Cerebellar cortex (tissue), 1 donor: ENCODE measurements at places on chromosomes 7 and 10.

- DNase-seq: no peak
These were observed 46.6 kb upstream of the ARHGAP12 start for GRCh38 chr10:31975157-31975765.

DNA sequence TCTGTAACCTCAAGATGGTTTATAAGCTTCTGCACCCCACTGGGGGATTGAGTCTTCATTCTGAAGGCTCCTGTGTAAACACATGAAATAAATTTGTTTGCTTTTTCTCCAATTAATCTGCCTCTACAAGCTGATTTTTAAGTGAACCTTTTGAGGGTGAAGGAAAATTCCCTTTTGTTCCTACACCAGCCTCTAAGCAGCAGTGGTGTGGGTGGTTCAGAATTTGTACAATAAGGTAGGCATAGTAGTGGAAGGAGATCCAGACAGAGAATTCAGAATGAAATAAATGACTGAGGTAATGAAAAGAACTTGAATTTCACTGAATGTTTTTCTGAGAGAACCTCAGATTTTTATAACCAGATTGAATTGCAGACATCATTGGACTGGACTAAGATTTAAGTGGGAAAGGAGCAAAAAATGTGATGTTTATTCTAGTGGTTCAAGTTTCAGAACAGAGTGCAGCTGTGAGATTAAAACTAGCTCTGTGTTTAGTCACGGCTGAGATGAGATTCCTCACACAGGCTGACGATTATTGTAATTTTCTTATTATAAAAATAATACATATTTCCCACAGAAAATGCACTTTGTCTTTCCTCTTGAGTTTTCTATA, 1162.2 kb downstream of the TYW1 start:
- no peak for DNase-seq

DNA sequence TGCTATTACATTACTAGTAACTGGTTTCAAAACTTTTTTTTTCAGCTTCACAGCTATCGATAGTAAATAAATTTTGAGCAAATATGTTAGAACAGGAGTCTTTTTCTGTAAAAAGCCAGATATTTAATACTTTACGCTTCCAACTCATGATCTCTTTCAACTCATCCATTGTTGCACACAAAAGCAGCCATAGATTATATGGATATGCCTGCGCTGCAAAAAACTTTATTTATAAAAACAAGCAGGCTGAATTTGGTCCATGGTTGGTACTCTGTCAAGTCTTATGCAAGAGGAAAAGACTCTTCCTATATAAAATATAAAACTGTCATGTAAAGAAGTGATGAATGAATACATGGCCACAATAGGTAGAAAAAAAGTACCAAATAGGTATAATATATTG, 31.1 kb downstream of the WASL start:
- DNase-seq: no peak

GRCh38 chr7:9240001-9240400, 806.6 kb downstream of the NXPH1 start:
- no peak for DNase-seq

GRCh38 chr7:96695581-96695980, 14.1 kb downstream of the SEM1 start:
- DNase-seq: peak; percentile 79

DNA sequence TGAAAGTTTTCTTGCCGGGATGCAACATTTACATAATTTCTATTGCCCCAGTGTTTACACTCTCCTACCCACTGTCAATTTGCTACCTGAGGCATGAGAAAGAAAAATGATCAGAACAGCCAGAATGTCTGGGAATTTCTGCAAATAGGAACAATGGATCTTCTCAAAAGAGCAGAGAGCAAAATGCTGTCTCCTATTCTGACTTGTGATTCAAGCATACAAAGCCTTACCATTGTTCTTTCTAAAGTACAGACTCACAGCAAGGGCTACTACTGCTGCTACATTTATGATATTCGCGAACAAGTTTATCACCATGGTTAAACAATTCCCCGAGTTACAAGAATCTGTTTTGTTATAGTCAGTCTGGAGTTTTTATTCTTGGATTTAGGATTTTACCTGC, 329.9 kb upstream of the CELF2 start:
- no peak for DNase-seq

DNA sequence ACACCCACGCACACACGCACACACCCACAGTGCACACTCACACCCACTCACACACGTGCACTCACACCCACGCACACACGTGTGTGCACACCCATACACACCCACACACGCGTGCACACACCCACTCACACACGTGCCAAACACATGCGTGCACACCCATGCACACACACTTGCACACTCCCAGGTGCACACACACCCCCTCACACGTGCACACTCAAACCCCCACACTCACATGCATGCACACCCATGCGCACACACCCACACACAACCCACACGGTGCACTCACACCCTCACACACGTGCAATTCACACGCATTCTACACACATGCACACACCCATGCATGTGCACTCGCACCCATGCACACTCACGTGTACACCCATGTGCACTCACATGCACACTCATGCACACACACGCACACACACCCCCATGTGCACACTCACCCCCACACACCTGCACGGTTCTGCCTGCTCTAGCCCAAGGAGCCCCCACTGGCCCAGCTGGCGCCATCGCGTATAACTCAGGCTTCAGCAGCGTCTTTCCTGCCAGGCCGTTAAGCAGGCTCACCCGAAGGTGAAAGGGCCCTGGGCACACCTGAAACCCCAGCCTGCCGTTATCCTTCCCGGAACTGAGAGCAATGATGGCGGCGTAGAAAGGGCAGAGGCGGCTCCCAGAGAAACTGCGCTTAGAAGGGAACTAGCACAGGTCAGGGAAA, 63.9 kb upstream of the PDGFA start:
- DNase-seq: no peak

DNA sequence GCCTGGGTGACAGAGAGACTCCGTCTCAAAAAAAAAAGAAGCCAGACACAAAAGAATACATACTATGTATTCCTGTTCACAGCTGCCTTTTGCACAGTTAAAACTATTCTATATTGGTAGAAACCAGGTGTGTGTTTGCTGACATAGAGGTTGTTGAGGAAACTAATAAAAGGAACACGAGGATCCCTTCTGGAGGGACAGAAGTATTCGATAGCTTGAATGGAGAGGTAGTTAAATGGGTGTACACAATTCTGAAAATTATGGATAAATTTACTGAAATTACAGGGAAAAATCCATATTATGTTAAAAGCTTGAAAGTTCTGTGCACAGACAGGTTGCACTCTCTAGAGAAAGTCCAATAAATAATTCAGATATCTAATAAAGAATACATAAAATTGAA, 71.5 kb downstream of the CUBN start:
- no peak for DNase-seq

- no peak for DNase-seq
These were observed 62.2 kb upstream of the USP6NL start for GRCh38 chr10:11673346-11674280.

- DNase-seq: no peak
These were observed 31.3 kb upstream of the DAGLB start for GRCh38 chr7:6479067-6479466.

DNA sequence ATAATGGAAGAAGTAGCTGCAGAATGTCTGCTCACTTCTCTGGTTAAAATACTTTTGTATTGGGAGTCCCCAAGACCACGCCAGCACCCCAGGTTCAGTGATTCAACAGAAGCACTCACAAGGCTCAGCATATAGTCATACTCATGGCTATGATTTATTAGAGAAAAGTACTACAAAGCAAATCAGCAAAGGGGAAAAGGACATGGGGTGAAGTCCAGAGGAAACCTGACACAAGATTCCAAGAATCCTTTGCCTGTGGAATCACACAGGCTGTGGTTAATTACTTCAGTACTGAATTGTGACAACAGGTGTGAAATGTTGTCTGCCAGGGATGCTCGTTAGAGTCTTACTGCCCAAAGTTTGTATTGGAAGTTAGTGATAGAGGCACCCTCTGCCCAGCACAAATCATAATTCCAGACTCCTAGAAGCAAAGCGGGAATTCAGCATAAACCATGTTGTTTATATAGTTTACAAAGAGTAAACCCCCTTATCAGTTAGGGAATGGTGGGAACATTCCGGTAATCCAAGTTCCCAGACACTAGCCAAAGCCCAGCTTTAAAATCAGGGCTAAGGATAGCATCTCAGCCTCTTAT, 79.4 kb downstream of the HYCC1 start:
- no peak for DNase-seq

- peak; percentile 42 for DNase-seq
These were observed 175.3 kb upstream of the SH2B2 start for GRCh38 chr7:102111061-102112041.

GRCh38 chr10:54905578-54906192, 104.7 kb upstream of the PCDH15 start:
- no peak for DNase-seq

GRCh38 chr10:11684717-11685645, 57.2 kb upstream of the ECHDC3 start:
- DNase-seq: no peak

DNA sequence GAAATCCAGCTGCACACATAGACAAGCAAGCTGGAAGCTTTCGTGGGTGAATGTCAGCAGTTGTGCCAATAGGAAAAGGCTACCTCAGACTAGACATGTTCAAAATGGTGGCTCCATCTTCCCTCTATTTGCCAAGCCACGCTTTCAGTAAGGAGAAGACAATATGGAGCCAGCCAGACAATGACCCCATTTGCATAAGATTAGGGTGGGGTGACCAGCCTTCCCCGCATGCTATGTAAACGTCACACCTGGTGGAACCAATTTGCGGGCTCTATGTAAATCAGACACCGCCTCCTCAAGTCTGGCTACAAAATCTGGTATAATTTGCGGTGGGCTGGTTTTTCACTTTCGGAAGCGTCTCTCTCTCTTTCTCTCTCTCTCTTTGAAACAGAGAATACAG, 297.4 kb upstream of the PCDH15 start:
- no peak for DNase-seq

- DNase-seq: no peak
These were observed 53.4 kb downstream of the ALOX5 start for GRCh38 chr10:45427262-45427969.

GRCh38 chr7:95997632-95998031, 225.3 kb downstream of the DYNC1I1 start:
- DNase-seq: no peak

DNA sequence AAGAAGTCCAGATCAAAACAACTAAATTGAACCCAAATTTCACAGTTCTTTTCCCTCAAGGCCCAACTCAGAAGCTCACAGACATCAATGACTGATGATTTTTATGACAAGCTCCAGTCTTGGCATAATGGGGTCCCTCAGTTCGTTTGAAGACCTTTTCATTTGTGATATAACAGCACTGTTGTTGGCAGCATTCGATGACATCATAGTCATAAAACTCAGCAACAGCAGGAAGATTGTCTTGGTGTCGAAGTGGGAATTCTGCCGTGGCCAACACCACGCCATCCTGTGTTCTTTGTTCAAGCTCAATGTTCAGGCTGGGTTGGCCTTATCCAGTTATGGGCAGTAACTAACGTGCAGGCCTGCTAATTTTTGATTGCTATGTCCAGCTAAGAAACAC, 261.7 kb downstream of the C7orf25 start:
- no peak for DNase-seq

DNA sequence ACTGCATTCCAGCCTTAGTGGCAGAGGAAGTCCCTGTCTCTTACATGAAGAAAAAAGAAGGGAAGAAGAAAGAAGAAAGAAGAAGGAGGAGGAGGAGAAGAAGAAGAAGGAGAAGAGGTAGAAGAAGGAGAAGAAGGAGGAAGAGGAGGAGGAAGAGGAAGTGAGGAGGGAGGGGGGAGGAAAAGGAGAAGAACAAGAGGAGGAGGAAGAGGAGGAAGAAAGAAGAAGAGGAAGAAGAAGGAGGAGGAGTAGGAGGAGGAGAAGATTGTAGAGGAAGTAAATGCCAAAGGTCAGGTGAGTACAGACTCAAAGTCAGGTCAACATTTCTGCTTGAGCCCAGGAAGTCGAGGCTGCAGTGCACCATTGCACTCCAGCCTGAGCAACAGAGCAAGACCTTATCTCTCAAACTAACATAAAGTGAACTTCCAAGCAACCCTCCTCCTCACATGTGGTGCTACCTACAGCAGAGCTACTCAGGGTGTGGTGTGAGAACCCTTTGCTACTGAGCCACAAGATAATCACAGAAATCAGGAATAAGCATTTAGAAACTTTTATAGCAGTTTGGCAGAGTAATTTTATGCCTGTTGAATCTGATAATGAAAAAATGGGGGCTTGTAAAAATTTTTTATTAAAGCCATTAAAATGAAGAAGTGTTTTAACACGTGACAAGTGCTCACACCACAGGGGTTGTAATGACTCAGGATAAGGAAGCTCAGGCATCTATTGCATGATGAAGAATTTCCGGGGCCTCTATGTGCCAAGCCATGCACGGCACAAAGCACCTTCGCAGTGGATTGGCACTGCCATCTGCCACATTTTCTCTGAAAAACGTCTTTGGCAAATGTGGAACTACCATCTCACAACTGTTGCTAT, 224.9 kb upstream of the AUTS2 start:
- DNase-seq: peak; percentile 2

- DNase-seq: no peak
These were observed 4.8 kb upstream of the DMTF1 start for GRCh38 chr7:87147500-87147899.

GRCh38 chr7:20107582-20107981, 109.6 kb downstream of the MACC1 start:
- DNase-seq: no peak

DNA sequence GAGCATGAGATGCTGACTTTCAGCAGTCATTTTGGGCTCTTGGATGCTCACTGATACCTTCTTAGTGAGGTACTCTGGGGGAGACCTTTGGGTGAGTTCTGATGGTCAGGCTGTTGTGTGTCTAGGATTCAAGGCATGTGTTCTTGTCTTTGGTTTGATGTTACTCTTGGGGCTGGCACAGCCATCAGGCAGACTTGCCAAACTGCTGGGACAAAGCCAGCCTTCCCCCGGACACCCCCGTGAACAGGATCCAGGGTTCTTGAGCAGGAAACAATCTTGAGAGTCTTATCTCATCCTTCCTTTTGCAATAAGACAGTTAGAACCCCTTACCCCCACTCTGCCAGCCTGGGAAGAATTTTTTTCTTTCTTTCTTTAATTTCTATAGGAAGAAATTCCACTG, 42.2 kb downstream of the SUFU start:
- peak; percentile 64 for DNase-seq

- no peak for DNase-seq
These were observed 594.1 kb downstream of the GRM8 start for GRCh38 chr7:126658684-126659083.

DNA sequence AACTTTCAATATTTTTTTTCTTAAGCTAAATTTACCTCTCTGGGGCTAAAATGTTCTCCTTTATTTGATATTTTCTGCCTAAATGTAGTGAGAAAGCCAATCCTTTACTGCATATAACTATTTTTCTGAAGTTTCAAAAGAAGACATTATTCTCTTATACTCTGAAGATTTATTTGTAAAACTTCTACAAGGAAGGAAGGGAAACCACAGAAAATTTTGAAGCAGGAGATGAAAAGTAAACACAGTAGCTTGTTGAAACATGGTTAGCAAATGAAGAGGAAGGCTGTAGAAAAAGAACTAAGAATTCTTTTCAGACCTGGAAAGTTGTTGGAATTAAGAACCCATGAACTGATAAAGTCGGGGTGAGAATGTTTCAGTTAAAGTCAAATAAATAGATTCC, 330.3 kb downstream of the HGF start:
- DNase-seq: no peak
